ENCODE measurements at places on chromosomes 1 and 21.

- DNase-seq = no peak
These were observed 38.8 kb upstream of the ANGPTL7 start for GRCh38 chr1:11150326-11150725.

GRCh38 chr1:184380468-184380867 lies 6.4 kb upstream of the C1orf21 start:
- DNase-seq = no peak

DNA sequence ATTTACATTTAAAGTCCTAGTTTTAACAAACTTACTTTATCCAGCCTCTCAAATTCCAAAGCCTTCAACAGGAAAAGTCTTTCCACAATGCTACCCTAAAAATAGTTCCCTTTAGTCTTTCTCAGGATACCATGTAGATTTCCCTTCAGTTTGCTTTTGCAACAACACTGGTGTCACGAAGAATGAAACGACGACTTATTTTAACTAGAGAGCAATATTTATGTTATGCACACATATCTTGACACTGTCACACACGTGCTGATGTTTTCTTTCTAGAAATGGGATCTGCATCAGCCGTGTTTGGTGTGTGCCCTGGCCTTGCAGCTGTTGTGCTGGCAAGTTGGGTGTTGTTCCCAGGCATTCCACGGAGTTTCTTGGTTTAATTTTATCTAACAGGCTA lies 75.5 kb downstream of the SIPA1L2 start:
- DNase-seq = no peak

GRCh38 chr1:47411436-47411835 lies 4.6 kb upstream of the FOXE3 start:
- DNase-seq = no peak

- no peak for DNase-seq
These were observed 29.0 kb downstream of the TRIM11 start for GRCh38 chr1:228377664-228378089.

DNA sequence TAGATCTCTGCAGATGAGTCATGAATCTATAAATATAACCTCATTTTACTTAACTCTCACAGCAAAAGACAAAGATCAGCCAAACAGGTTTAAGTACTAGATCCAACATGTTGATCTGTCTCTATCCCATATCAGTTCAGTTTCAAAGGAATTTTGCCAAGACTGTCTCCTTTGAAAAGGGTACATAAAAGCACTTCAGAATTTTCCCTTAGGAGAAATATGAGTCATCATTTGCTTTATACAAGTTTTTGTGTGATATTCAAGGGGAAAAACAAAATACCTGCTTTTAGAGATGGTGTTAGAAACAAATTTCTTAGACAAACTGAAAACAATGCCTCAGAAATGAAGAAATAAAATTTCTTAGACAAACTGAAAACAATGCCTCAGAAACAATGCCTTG lies 73.5 kb upstream of the LRRC7 start:
- DNase-seq = no peak

GRCh38 chr1:212600980-212601379 lies 7.6 kb upstream of the ATF3 start:
- DNase-seq = no peak

GRCh38 chr1:45348609-45348965 lies 8.3 kb upstream of the MUTYH start:
- no peak for DNase-seq

GRCh38 chr1:208455821-208456220 lies 211.6 kb upstream of the PLXNA2 start:
- DNase-seq = peak; percentile 30

DNA sequence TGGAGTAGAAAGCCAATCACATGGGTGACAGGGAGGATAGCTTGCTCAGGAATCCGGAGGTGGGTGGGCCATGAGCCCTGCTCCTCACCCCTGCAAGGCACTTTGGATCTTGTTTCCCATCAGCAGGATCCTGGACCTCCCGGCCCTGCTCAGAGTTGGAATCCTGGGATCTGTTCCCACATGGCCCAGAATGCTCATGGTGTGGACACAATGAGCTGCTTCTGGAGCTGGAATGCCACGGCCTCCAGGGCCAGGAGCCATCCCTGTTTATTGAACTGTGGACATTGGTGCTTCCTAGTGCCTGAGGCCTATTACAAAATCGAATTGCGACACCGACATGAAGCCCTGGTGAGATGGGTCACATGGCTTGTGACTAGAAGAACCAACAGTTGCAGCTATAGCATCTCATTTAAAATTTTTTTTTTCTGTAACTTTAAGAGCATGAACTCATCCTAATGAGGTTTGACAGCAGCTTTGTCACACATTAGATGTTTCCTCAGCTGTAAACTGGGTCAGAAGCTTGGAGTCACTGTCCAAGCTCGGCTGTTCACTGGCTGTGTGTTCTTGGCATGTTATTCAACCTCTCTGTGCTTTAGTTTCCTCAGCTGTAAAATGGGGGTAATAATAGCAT lies 40.4 kb upstream of the GOLT1A start:
- no peak for DNase-seq

DNA sequence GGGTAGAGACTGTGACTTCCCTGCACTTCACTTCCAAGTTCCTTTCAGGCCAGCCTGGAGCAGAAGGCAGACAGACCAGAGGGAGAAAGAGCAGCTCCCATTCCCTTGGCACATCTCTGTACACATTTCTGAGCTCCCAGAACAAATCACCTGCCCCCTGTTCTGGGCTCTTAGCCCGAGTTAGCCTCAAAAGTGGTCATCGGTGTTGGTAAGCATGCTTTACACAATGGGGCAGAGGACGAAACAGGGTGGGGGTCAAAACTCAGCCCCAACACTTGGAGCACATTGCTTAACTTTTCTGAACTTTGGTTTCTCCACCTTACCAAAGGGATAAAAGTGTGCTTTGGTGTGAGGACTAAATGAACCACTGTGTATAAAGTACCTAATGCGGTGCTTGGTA lies 98.7 kb downstream of the DAB1 start:
- no peak for DNase-seq

DNA sequence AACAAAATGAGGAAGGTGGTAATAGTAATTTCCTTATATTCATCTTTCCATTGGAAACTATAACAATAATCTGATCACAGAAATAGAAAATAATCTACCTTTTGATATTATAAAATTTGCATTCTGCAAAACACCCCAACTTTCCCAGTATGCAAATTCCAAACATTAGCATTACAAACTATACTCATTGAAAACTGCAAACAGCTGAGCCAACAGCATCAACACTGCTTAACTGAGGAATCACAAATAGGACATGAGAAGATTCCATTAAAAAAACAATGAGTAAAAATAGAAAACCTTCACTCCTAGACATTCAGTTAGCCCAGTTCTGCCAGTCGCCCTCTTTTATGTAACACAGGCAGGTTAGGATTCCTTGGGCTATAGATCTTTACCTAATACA lies 18.1 kb downstream of the ZNF281 start:
- DNase-seq = no peak
